BJ (cell line): ENCODE measurements at places on chromosomes 6 and 20.

GRCh38 chr6:12173181-12173580, 117.0 kb upstream of the EDN1 start:
- no peak for DNase-seq

- DNase-seq, result no peak
Observed at GRCh38 chr6:7218406-7218988, 94.5 kb downstream of the SSR1 start.

DNA sequence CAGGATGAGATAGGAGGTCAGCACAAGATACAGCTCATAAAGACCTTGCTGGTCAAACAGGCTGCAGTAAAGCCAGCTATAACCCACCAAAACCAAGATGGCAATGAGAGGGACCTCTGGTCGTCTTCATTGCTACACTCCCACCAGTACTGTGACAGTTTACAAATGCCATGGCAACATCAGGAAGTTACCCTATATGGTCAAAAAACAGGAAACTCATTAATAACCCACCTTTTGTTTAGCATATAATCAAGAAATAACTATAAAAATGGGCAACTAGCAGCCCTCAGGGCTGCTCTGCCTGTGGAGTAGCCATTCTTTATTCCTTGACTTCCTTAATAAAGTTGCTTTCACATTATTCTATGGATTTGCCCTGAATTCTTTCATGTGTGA, 30.9 kb downstream of the SLC22A2 start:
- no peak for DNase-seq

DNA sequence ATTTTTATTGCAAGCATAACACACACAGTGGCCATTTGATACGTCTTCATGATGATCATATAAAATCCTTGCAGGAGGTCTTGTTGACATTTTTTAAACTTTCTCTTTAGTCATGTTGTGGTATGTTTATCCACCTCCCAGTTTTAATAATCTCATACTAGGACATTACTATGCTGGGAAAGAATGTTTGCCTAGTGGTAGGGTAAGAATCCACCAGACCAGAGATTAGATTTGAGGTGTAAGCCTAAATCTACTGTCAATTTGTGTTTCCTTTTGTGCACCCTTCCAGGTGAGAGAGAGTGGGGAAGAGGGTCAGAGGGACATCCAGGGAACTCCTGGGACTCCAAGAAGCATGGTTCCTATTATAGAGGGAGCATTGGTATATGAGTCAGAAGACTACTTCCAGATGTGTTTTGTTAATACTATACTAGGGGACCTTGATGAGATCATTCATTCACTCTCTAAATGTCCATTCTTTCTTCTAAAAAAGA, 298.3 kb upstream of the SASH1 start:
- DNase-seq, result peak; percentile 50

GRCh38 chr6:137777687-137778075, 89.4 kb upstream of the TNFAIP3 start:
- no peak for DNase-seq
